ENCODE measurements at places on chromosomes 7 and 10.

- no peak for DNase-seq
These were observed 171.1 kb downstream of the GRM3 start for GRCh38 chr7:86814661-86815379.

DNA sequence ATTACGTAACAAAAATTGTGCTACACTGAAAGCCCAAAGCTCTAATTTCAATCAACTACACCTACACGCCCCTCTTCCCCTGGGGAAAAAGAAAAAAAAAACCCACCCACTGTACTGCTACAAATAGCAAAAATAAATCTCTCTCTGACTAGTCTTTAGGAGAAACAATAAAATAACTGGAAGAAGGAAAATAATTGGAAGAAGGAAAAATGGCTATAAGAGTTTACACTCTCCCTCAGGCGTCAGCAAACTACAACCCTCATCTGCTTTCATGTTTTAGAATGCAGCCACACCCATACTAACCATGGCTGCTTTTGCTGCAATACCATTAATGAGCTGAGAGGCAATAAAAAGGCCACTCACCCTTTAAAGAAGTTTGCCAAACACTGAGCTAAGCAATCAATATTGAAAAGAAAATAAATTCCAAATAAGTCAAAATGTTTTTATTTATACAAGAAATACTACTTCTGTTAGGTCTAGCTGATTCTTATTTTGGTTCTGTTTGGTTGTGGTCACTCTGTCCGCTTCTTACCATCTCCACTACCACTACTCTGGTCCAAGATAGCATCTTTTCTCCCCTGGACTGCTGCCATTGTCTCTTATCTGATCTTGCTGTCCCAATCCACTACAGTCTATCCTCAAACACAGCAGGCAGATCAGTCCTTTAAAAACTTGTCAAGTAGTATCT, 3.8 kb downstream of the MINDY3 start:
- DNase-seq = no peak

GRCh38 chr7:135320268-135320667, 86.6 kb downstream of the STRA8 start:
- DNase-seq = peak; percentile 56

GRCh38 chr7:85464042-85464651, 277.3 kb upstream of the SEMA3D start:
- DNase-seq = no peak

GRCh38 chr10:120077707-120078492, 185.4 kb downstream of the SEC23IP start:
- no peak for DNase-seq

DNA sequence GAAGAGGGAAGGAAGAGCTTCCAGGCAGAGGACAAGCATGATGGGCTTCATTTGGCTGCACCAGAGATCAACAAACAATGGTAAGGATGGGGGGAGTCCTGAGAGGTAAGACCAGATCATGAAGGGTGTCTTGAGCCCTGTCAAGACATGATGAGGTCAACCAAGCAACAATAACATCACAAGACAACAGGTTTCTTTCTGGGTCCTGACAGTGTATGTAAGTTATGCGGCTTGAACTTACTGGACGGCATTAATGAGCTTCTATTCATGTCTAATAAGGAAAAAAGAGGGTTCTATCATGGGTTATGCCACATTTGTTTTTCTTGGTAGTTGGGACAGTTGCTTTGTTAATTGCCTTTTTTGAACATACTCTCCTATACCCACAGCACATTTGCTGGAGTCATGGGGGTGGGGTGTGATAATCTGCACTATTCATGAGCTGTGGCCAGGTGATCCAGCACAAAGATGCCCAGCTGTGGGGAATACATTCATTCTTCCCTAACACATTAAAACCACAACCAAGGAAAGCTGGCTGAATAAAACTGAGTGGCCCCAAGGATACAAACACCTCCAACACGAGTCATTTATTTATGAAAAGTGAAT, 168.8 kb upstream of the KLF14 start:
- DNase-seq = no peak

DNA sequence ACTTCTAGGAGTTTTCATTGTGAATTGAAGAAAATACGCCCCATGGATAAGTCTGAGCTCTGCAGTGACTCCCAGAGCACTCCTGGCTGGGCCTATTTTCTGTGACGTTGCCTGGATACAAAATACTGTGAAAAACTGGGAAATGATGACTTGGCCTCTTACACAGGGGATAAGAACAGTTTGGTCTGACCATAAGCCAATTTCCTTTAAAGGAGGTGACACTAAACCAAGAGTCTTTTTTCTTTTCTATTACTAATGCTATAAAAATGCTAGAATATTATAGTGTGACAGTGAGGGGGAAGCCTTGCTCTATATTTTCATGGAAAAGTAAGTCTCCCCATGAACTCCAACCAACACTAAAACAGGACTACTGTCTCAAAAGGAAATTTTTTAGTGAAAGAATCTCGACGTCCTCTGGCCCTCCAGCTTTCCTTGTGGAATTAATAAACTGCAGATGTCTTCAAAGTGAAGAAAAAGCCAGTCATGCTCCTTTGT, 45.5 kb downstream of the MYOF start:
- DNase-seq = peak; percentile 79

DNA sequence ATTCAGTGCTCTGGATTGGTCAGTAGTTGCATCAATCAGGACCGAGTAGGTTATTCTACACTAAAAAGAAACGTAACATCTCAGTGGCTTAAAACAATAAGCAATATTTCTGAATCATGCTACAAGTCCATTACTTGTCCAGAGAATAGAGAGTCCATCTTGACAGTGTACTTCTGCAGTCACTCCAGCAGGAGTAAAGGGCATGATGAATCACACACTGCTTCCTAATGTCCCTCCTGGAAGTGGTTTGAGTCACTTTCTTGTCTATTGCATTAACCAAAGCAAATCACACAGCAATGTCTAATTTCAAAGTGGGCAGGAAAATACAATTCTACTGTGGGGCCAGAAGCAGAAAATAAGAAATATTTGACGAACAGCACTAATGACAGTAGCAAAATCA, 124.8 kb downstream of the TSPAN12 start:
- no peak for DNase-seq

- DNase-seq = no peak
These were observed 35.8 kb upstream of the MAP3K8 start for GRCh38 chr10:30398193-30398592.

GRCh38 chr7:108286290-108286904, 156.2 kb upstream of the LAMB4 start:
- DNase-seq = no peak

GRCh38 chr7:128788446-128789412, 3.0 kb upstream of the CCDC136 start:
- DNase-seq = no peak

DNA sequence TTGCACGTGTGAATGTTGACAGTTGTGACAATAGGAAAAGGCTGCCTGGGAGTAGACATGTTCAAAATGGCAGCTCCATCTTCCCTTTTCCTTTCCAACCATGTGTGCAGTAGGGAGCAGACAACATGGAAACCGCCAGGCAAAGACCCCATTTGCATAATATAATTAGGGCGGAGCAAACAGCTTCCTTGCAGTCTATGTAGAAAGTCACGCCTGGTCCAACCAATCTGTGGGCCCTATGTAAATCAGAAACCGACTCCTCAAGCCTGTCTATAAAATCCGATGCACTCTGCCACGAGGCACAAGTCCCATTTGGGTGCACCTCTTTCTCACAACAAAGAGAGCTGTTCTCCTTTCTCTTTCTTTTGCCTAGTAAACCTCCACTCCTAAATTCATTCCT, 19.6 kb downstream of the NEBL start:
- DNase-seq = no peak

- DNase-seq = no peak
These were observed 21.8 kb downstream of the ELFN1 start for GRCh38 chr7:1691601-1692514.

DNA sequence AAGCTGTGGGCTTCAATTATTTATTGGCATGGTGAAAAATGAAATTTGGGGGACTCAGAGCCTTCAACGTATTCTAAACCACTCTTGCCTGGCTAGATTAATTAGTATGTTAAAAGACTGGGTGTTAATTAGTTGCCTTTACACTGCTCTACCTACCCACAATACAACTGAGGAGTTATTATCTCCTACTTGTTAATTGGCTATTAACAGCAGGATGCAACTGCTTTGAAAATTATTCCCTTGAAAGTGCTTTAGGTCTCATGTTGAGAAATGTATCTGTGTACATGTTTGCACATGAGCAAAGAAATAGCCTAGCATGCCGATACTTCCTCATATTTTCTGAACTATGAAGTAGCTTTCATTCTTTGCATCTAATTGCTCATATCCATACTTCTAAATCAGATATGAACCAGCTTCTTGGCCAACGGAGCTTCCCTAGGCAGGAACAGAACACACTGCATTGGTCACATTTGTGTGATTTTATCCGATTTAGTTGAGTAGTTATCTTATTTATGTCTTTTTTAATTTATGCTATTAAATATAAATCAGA, 155.8 kb downstream of the GPAM start:
- DNase-seq = no peak

GRCh38 chr7:1505731-1506550, 1.8 kb upstream of the INTS1 start:
- no peak for DNase-seq

GRCh38 chr10:112951359-112952281, 1.6 kb downstream of the TCF7L2 start:
- no peak for DNase-seq
